ENCODE measurements at places on chromosomes 11 and 22. TPM values are rescaled to one million over a fixed set of nuclear protein-coding genes. Genes with fewer than 3 reads are reported as not detected.

DNA sequence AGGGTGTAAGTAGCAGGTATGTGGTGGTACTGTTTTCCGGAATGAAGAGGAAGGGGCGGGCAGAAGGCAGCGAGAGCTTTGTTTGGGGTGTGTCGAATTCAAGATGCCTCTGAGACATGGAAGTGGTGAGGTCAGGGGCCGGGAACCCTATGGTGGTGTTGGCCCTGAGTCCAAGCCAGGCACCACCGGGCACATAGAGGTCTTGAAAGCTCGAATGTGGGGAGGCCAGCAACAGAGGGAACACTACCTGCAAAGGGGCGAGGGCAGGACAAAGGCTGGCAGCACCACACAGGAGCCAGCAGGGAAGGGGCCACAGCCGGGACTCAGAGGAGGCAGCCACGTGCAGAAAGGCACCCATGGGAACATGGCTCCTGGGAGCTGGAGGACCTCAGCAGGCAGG is 57.8 kb downstream of the CDKN1C start:
- DNase-seq, result no peak

GRCh38 chr11:66489636-66490035 is 9.4 kb downstream of the DPP3 start:
- no peak for DNase-seq

DNA sequence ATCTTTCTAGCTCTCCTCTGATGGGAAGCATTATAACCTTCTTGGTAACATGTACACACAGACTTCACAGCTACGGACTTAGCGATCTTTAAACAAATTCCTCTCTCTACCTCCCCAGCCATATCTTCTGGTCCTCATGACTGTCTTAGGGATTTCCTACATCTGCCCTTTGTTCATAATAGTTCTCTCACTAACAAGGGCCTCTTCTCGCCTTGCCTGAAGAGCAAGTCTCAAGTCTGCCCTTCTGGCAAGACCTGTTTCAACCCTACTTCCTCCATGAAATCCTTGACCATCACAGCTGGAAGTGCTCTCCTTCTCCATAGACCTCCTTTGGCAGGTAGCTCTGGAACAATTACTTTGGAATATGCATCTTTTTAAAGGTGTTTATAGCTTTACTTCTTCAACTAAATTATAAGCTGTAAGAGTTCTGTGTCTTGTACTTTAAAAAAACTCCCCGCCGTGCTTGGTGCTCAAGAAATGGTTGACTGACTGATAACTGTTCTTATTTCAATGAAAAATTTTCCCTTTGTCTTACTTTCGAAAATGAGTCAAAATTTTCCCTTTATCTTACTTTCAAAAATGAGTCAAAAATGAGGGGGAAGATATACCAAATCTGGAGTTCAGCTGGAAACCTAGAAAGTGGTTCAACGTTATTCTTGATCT is 34.7 kb downstream of the SNX19 start:
- no peak for DNase-seq

DNA sequence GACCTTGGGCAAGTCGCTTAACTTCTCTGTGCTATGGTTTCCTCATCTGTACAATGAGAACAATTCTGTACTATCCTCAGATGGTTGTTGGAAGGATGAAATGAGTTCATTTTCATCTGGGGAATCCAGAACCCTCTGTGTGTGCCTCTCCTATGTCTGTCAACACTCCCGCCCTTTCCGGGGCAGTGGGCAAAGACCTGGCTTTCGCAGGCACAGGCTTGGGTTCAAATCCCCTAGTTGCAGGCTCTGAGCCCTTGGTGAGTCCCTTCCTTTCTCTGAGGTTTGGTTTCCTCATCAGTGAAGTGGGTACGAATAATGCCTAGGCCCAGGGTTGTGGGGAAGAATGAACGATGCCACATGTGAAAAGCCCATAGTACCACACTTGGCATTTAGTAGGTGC is 6.0 kb downstream of the PNPLA5 start:
- no peak for DNase-seq

The MUC5AC gene
- not detected for total RNA-seq

The PHF21B gene
- 7.2 TPM for total RNA-seq

The NTM gene
- total RNA-seq, result 1.1 TPM

The RFPL1 gene
- not detected for total RNA-seq
